ENCODE measurements at places on chromosomes 6 and 20.

GRCh38 chr6:89035252-89036101 lies 45.1 kb upstream of the PNRC1 start:
- peak; percentile 100 for DNase-seq

DNA sequence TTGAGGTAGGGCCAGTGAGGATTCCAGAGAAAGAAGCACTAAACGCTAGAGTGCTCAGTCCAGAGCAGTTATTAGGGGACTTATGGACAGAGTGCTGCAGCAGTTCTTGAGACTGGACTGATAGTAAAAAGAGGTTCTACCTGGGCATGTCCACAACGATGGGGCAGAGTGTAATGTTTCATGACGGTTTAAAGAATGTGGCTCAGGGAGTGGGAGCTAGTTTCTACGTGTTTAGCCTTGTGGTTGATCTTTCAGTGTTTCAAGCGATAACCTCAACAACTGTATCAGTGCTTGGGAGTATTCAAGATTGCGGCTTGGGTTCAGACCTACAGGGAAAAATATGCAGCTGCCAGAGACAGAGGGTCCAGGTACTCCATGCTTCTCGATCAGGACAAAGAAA lies 67.1 kb downstream of the TULP4 start:
- peak; percentile 76 for DNase-seq

DNA sequence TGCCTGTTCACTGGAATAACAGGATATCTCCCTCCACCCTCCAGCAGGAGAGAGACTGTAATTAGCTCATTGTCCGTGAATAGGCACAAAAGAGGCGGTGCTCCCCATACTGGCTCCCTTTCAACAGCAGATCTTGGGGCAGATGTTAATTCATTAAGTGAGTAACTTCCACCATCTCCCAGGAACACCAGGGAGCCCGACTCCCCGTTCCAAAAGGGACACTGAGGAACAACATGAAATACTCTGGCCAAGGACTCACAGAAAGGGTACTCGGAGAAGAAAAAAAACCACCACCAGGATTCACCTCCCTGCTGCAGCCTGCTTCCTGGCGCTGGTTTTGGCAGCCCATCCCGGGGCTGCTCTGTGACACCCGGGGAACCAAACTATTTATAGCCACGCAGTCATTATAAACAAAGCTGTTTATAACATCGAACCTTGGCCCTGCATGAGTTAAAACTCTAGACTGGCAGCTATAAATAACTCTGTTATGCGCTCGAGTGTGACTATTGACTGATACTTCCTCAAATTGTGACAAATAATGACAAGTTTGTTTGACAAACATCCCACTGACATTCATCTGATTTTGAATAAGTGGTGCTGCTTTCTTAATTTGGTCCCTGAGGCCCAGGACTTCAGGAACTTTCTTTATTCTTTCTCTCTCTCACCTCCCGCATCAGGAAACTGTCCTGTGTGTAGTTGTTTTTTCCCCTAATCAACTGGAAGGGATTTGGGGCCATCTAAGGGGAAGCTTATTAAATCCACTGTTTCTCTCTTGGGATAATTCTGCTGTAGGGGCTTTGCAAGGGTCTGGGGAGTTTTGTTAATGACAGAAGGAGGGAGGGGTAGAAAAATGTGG lies 521.6 kb downstream of the CD83 start:
- DNase-seq, result peak; percentile 57

DNA sequence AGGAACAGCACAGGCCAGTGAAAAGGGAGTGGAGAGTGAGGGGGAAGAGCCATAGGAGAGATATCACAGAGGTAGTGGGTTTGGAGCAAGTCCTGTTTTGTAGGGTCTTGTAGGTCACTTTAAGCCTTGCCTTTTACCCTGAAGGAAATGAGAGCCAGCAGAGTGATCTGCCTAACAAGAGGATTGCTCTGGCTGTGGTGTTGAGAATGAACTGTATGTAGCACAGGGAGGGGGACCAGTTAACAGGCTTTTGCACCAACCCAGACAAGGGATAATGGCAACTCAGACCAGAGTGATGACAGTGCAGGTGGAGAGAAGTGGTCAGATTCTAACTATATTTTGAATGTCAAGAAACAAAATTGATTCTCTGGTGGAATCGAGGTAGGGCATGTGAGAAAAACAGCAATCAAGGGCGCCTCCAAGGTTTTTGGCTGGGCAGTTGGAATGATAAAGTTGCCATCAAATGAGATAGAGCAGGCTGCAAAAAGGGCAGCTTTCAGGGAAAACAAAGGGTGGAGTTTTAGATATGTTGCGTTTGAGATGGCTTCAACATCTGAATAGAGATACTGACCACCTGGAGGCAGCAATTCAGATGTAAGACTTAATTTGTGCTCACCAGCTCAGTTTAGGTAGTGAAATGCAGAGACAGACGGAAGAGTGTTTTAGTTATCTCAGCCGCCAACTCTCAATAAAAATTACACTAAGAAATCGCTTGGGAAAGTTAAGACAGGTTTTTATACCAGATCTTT lies 134.4 kb upstream of the BTBD3 start:
- DNase-seq, result no peak

DNA sequence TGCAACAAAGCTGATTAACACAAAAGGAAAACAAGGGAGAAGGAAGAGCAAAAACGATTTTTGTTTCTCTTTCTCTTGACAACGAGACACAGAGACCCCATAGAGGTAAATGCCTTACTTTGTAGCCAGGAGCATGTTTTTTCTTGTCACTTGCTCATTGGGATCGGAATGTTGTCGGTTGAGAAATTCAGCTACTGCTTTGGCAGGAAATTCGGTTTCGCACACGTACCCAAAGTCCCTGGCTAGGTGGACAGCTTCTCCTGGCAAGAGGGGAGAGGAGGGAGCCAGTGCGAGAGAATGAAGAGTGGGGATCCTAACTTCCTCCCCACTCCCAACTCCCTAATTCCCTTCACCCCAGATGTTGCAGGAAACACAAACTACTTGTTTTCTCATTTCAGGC lies 14.5 kb downstream of the TFAP2A start:
- DNase-seq, result peak; percentile 98

DNA sequence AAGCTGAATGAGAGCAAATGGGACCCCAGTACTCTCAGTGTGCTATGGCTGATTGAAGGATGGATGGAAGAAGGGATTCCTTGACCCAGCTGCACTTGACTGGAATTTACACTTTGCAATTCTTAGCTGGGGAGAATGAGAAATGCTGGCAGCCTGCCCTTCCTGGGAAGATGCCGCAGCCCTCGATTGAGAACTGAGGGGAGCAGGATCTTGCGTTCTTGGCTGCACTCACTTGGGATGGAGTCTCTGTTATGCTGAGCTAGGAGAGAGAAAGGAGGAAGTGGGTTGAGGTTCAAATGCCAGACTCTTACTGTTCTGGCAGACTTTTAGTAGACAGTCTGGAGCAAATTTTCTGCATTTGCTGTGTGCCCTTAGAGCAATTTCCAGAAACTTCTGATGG lies 221.2 kb downstream of the FNDC1 start:
- no peak for DNase-seq

DNA sequence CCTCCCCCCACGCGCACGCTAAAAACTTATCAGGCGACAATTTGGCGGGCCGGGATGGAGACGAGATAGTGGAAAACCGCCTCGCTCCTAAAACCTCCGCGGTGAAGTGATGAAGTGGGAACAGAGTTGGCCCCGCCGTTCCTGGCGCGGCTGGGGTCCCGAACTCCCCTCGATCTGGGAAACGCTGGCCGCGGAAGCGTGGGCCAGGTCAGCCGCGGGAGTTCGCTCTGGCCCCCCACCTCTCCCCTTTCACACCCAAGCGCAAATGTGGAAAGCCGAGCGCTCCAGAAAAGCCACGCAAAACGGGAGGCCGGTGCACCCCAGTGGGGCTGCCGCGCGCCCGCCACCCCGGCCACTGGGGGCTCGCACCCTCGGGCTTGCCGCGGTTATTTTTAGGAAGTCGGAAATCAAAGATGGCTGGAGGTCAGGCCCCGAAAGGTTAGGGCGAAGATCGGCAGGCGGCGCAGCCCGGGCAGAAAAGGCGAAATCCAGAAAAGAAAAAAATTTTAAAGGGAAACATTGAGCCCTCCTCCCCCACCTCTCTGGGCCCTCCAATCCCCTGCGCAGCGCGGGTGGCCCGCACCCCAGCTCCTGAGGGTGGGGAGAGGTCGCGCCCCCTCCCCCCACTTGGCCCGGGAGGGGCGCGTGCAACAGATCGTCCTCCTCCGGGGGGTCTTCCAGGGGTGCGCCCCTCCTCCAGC lies 1.0 kb downstream of the SALL4 start:
- no peak for DNase-seq

- no peak for DNase-seq
Measured at GRCh38 chr6:30446259-30446658, 43.0 kb upstream of the HLA-E start.

DNA sequence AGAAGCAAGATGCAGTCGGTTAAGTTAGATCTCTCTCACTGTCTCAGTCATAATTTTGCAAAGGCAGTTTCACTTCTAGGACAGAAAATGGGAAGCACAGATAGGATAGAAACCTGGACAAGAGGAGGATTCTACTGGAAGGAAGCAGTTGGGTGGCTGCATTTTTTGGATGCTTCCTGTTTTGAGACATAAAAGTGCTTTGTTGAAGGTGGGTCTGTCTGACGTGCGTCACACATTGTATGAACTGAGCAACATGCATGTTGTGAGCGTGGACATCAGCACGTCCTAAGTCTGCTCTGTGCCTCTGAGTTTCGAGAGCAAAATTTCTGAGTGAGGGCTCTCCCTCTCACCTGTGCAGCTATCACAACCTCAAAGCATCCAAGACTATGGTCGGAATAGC lies 68.7 kb upstream of the SNX9 start:
- no peak for DNase-seq
